Stimulated activated CD4-positive, alpha-beta T cell treated with anti-CD3 and anti-CD28 coated beads, Interleukin-2, amount 100 ng/mL, for 4 hours (primary cell): ENCODE measurements at places on chromosomes 4 and X.

DNA sequence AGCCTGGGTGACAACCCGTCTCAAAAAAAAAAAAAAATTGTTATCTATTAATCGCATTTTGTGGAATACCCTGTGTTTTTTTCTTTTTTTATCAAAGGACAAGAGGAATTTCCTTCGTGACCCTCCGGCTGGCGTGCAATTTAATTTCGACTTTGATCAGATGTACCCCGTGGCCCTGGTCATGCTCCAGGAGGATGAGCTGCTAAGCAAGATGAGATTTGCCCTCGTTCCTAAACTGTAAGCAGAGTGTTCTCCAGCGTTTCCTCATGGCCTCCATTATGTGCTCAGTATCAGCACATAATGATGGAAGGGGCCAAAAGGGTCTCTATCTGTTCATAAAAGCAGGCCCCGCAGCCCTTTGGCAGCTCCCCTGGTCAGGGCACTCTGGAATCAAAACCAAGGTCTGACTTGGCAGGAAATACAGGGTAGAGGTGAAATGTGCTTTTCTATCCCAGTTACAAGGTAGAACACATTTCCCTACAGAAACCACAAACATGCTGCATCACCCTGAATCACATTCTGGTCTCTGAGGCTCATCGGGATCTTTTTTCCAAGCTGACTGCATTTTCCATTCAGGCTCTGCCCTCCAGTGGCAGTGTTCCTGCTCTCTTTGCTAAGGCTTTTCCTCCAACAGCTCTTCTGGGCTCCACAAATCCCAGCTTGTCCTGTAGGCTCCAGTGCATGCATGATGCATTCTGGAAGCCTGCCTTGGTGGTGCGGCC, 24.4 kb downstream of the SYAP1 start:
- no peak for DNase-seq

DNA sequence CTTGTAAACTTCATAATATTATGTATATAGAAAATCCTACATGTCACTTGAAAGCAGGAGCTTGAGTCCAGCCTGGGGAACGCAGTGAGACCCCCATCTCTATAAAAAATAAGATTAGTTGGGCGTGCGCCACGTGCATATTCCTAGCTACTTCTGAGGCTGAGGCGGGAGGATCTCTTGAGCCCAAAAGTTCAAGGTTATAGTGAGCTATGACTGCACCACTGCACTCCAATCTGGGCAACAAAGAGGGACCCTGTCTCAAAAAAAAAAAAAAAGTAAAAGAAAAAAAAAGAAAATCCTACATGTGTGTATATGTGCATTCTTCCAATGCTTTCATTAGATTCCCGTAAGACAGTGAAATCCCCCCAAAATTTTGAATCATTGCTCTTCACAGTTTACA, 1.7 kb downstream of the SEC31A start:
- no peak for DNase-seq

GRCh38 chr4:145473203-145473602, 8.4 kb upstream of the SMAD1 start:
- no peak for DNase-seq

DNA sequence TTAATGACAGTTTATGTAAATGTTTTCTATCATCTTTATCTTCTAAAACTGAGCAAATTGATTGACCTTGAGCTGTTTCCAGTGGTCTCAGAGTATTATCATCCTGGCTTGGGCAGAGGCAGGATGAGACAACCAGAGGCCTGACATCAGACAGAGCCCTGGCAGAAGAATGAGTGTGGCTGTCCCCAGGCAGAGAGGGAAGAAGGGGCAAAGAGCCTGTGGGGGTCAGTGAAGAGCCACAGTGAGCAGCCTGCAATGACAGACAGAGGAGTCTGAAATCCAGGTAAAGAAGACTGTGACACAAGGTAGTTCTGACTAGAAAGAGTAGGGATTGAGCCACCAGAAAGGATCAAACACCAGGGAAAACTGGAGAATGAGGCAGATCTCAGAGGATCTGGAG, 182.4 kb upstream of the ARSJ start:
- no peak for DNase-seq

DNA sequence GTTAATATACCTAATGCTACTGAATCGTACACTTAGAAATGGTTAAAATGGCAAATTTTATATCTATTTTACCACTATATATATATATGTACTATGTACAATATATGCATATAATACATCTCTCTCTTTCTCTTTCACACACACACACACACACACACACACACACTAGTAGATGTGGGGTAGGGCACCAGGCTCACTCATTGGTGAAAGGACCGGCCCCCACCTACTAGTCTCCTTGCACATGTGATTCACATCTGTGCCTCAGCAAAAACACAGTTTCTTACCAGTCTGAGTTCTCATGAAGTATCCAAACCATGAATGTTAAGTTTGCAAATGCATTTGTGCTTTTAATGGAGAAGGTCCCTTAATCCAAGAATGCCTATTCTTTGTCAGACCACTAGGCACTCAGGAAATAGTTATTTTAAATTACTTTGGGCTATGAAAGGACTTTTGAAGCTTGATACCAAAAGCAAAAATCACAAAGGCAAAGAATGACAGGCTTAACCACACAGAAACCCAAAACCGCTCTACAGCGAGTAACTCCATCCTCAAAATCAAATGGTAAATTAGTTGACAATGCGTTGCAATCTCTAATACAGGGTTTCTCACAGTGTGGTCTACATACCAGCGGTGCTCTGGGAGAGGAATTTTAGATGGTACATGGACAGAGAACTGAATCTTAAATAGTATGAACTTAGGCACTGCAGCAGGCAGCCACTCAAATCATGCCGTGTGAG, 5.8 kb downstream of the TSC22D3 start:
- no peak for DNase-seq

DNA sequence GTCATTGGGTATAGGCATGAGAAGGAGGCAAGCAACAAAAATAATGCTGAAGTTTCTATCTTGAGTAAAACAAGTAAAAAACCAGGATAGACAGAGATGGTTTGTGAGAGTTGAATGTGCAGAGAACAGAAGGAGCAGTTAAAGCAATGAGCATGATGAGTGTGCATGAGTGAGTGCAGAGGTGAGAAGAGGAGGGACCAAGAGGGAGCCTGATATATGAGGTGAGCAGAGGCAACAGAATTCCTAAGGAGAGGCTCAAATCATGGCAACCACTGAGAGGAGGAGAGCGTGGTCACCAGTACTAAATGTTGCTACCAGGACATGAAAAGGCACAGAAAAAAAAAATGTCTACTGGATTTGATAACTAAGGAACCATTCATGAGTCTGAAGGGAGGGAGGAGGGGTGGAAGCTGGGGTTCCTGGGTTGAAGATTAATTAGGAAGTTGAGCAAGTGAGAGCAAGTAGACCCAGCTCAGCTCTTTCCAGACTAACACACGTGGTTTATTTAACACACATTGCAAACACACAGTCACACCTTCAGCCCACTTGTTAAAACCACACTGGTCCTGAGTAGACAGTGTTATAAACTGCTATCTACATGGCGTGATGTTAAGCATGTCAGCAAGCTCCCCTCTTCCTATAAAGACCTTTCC, 69.0 kb upstream of the IQCM start:
- no peak for DNase-seq

- DNase-seq = no peak
Measured at GRCh38 chr4:71941001-71941400, 90.8 kb upstream of the NPFFR2 start.

DNA sequence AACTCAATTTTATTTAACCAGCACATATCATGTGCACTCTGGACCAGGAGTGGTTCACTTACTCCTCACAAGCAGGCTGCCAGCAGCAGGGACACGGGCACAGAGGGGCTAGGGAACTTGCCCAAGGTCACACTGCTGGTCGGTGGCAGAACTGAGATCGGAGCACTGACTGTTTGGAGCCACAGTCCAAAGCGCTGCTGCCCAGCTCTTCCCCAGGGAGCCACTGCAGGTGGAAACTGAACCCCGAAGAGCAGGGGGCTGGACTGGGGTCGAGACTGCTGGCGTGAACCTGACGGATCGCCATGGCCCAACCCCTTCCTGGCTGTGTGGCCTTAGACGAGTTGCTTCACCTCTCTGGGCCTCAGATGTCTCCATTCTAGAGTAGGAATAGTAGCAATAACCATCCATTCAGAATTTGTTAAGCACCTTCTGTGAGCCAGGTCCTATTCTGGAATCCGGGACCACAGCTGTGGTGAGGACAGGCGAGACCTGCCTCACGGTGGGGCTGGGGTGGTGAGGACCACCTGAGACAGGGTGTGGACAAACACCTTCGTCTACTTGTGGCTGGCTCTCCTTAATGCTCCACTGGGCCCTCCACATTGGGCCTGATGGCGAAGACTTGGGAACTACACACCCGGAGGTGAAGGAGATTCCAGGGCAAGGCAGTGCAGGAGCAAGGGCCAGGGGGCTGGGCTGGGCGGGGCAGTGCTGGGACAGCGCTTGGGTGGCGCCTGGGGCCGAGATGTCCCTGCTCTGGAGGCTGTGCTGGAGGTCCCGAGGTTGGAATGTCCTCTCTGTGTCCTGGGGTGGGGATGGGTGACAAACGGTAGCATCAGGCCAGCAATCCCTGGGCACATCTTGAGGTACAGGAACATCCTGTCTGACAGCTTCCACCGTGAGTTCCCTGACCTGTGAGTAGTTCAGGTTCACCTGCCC, 32.0 kb upstream of the KIAA0232 start:
- no peak for DNase-seq

- DNase-seq = no peak
Measured at GRCh38 chr4:187362937-187363857, 632.4 kb upstream of the ZFP42 start.

- no peak for DNase-seq
Measured at GRCh38 chr4:66266035-66266434, 595.7 kb upstream of the EPHA5 start.

DNA sequence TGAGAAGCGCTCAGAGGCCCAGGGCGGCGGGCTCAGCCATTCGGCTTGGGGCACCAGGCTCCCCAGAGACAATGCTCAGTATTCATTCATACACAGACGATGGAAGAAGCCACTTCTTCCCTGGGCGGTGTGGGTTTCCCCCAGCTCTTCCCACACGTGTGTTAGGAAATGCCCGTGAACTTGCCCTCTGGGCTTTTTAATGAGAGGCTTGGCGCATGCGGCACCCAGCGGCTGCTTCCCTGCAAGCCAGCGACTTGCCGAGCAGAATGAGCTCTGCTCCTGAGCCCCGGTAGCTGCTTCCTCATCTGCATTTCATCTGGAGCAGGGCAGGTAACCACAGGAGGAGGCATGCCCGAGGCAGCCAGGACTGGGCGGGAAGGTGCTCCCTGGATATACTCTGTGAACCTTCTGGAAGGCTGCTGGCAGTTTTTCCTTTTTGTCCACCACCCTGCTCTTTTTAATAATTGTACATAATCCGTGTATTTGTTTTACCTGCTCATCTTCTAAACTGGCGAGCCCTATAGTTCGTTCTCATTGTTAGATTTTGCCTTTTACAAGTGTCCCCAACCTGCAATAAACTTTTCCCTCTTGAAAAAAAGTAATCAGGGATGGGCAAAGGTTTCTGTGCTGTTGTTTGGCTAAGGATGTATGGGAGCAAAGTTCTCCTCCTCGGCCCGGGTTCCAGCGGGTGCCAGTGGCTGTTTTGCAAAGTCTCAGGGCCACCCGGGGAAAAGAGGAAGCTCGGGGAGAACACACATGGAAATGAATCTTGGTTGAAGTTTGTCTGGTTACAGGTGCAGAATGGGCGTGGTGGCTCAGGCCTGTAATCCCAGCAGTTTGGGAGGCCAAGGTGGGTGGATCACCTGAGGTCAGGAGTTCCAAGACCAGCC, 178.8 kb downstream of the DCLK2 start:
- no peak for DNase-seq

DNA sequence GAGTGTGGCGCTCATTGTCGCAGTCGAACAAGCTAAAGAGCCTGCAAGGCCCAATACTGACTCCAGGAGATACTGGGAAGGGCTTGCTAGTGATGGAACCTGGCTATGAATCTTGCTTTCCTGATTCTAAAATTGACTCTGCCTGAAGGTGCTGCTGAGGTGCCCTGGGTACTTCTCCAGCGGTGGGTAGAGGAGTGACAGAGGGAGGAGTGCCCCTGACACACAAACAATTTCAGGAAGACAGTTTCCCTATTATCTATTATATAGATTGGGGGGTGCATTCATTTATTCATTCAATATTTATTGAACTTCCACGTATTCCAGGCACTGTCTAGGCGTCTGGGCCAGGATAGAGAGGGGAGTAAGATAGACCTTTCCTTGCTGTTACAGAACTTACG, 339.2 kb upstream of the GATB start:
- no peak for DNase-seq

GRCh38 chr4:153028535-153028934, 92.4 kb downstream of the FHDC1 start:
- DNase-seq = no peak

DNA sequence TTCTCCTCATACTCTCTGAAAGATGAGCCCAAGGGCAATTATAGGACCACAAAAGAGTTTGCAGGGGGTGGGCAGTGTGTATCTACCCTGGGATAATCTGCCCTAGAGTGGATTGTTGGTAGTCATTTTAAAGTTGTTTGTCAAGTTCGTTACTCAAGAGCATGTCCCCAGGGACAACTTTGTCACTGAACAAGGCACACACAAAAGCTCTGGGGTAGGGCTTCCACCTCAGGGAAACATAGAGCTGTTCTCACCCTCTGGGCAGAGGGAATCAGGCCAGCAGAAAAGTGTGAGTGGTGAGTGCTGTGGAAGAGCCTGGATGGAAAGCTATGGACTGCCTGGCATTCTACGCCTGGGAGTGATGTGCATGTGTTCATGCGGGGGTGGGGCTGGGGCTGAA, 23.3 kb upstream of the LEF1 start:
- no peak for DNase-seq

DNA sequence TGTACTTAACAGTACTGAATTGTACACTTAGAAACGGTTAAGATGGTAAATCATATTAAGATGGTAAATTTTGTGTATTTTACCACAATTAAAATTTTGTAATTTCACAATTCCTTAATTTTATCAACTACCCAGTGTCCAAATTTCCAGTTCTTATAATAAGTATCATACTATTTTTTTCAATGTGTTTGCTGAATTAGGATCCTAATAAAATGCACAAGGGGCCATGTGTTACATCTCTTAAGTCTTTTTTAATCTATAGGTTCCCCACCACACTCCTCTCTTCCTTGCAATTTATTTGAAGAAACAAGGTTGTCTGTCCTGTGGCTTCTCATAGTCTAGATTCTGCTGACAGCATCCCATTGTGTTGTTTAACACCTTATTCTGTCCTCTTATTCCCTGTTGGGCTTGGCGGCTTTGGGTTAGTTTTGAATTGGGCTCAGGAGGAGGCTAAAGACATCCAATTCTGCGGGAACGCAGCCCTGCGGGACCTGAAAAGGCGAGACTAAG, 533 bp upstream of the SYAP1 start:
- no peak for DNase-seq
